ENCODE measurements at places on chromosomes 3 and 15.

DNA sequence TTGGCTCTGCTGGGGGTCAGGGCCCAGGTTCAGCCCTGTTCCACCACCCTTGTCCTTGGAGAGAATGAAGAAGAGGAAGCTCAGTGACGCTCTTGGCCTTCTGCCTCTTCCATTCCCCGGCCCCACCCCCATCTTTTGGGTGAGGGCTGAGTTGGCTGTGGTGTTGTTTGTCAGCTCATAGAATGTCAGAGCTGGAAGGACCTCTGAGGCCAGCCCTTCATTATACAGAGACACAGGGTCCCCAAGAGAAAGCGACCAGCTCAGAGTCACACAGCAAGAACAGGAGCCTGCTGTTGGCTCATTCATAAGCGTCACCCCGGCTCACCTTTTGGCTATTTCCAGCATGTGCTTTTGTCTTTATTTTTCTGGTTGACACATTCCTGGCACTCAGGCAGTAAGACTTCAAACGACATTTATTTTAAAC is 68.2 kb downstream of the AAGAB start:
- DNase-seq: no peak

DNA sequence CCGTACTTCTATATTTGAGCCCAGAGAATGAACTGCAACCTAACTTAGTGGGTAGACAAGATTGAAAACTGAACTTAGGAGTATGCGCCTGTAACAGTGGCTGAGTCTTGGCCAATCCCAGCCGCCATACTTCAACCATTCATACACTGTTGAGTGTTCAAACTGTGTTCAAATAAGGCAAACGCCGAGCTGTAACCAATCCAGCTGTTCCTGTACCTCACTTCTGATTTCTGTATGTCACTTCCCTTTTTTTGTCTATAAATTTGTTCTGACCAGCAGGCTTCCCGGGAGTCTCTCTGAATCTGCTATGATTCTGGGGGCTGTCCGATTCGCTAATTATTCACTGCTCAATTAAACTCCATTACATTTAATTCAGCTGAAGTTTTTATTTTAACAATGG is 58.6 kb upstream of the TPM1 start:
- DNase-seq: no peak

GRCh38 chr3:54071601-54072000 is 50.8 kb upstream of the CACNA2D3 start:
- DNase-seq: no peak

- DNase-seq: no peak
Observed at GRCh38 chr15:38672814-38673670, 108.4 kb upstream of the RASGRP1 start.

DNA sequence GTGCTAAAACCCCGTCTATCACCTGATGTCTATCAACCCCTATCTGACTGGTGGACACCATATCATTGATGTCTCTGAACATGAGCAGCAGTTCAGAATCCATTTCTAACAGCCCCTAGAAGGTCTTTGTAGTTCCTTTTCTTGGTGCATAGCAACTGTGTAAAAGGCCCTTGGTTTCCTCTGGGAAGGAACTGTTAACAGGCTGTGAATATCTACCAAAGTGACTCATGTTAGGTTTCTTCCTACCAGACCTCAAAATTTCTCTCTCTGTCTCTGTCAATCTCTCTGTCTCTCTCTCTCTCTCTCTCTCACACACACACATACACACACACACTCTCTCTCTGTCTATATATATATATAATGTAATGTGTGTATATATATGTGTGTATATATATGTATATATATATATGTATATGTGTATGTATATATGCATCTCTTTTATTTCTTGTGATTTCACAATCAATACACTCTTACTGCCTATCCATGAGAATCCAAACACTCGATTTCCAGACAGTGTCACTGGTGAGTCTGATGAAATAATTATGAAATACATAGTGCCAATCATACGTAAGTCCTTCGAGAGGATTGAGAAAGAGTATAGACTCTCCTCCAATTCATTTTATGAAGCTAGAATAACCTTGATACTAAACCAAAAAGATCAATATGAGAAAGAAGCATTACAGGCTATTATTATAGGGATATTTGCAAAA is 335.9 kb upstream of the SLCO3A1 start:
- no peak for DNase-seq

- no peak for DNase-seq
Observed at GRCh38 chr3:111607240-111607920, 12.2 kb upstream of the ZBED2 start.
